ENCODE measurements at places on chromosomes 5 and 9.

DNA sequence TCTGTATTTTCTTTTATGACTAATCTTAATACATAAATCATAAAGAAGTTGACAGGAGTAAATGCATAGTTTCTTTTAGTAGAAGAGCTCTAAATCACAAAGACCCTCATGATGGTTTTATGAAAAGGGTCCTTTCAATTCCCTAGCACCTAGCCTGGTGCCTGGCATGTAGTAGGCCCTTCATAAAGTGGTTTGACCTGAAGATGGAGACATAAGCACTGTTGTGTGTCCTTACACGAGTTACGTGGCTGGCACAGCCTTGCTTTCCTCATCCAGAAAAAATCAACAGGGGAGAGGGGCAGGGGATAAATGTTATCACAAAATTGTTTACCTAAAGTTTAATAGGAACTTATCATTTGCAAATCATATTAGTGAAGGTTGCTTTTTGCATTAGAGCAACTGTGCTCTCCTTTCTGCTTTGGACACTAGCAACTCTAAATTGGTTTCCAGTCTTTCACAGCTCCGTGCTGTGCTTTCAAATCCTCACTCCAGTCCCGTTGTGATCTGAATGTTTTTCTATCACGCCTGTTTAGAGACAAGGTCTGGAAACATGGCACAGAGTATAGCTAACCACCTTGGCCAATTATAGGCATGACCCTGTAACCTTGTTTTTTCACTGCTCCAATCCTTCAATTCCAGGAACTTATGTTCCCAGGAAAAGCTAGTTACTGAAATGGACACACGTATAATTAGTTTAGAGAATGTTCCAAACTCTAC, 55.7 kb downstream of the ARL15 start:
- DNase-seq = no peak

DNA sequence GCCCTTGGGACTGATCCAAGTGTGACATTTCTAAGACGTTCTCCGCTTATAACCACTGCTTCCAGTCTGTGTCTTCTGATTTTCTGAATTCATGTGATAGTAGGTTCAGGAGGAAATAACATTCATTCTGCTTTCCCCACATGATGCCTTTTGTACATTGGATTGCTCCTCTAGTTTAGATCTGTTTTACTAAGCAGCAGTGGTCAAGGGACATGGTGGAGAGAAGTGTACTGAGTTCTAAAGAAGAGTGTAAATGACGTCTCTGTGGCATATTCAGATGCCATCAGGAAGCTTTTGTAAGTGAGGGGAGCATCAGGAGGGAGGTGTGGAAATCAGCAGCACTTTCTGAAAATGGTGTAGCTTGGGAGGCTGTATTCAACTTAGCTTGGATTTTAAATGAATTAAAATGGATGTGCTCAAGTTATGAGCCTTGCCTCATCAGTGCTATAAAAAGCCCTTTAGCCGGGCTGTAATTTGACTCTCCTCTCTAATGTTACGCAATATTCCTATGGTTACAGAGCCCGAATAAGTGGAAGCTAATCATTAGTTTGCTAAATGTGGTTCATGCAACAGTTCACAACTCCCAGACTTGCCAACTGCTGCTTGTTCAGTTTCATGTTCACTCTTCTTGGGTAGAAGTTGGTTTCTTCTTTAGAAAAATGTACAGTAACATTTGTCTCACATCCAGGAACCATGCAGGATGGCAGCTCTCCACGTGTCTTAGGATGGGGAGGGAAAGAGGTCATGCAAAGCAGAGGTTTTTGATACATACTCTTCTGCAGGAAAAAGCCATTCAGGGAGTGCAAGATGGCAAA, 281.3 kb downstream of the ARHGAP26 start:
- no peak for DNase-seq

DNA sequence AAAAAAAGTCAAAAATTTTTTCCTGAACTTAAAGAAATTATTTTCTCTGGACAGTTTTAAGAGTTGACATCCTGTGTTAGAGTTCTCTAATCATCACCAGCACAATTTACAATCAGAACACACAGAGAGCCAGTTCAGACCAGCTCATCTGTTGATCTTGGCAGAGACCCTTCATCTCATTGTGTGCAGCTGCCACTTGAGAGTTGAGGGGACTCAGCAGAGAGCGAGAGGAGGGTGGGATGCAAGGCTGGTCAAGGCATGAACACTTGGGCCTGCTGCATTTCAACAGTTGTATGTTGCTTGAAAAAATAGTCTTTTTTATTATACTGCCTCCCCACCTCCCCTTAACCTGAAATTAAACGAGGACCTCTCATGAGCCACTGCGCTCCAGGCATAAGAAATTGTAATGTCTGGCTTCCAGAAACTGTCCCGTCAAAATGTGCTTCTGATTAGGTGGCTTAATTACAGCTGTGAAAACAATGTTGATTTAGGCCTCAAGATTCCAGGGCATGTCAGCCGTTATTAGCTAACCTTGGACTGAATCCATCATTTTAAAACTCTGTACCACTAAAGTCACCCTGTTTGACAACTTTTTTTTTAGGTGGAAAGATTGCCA, 383.6 kb downstream of the CCDC171 start:
- no peak for DNase-seq

GRCh38 chr5:151612689-151613427, 21.7 kb upstream of the FAT2 start:
- DNase-seq = peak; percentile 50

- no peak for DNase-seq
Measured at GRCh38 chr5:118990582-118990981, 2.2 kb upstream of the DTWD2 start.

DNA sequence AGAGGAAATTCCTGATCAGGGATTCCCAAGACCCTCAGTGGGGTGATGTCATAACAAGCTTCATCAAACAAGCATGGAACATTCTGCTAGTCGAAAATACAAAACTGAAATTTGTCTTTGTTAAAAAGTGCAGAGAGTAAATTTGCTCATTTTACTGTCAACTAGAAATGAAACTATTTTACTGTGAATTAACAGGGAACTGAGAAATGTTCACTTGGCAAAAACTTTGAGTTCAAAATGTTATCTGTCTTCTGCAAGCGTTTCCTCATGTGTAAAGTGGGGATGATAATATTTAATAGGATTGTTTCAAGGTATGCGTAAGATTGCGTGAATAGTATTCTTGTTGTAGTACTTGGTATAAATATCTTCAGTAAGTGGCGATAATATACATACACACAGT, 45.4 kb downstream of the ALDH1A1 start:
- no peak for DNase-seq
